ENCODE measurements at places on chromosomes 3 and 15. TPM values are rescaled to one million over a fixed set of nuclear protein-coding genes. Genes with fewer than 3 reads are reported as not detected.

DNA sequence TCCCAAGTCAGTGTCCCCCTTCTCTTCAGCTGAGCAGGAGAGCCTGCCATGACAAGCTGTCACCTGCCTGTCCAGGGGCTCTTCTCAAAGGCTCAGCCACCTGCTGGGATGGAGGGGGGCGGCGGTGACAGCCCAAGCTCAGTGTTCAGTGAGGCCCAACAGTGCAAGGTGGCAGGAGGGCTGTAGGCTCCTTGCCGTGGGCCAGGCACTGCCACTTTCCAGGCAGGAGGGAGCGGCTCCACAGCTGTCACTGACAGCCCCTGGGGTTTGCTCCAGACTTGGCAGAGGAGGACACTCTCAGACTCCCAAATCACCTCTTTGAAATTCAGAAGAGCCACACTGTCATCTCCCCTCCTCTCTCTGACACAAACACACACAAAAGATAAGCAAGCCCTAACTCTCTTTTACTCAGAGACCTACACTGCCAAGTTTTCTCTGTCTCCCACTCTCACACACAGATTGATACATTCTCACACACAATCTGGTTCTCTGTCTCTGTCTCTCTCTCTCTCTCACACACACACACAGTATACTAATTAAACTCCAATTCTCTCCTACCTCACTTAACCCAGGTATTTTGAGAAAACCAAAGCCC lies 443.3 kb downstream of the EPHB1 start:
- DNase-seq: no peak

Gene CD200R1
- total RNA-seq: under 0.01 TPM

- DNase-seq: peak; percentile 48
These were observed 1.7 kb downstream of the CLDN11 start for GRCh38 chr3:170420307-170420821.

- peak; percentile 68 for DNase-seq
These were observed 46.0 kb downstream of the UACA start for GRCh38 chr15:70717237-70717793.

GRCh38 chr3:184981071-184981470 lies 169.1 kb downstream of the VPS8 start:
- no peak for DNase-seq

DNA sequence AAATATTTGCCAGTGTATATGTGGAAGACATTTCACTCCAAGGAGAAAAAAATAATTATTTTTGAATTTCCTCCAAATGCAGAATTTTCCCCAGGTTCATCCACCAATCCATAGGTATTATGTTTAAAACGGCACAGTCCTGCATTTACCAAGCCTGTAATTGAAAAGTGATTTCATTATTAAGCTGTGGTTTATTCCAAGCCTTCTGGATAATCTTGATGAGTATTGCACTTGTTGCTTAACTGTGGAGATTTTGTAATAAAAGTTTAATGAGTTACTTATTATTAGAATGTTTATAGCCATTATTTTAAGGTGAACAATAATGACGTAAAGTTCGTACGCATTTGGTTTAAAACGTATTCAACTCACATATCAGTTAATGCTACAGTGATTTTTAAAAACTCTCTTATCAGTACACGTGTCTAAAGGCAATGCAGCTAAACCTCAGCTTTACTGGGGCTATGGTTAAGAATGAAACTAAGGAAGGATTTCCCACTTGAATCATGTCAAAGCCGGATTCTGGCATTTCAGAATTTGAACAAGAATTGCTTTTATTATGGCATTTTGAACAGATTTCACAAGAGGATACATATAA lies 283.9 kb downstream of the MECOM start:
- no peak for DNase-seq

Gene SHF
- 2.6 TPM for total RNA-seq

DNA sequence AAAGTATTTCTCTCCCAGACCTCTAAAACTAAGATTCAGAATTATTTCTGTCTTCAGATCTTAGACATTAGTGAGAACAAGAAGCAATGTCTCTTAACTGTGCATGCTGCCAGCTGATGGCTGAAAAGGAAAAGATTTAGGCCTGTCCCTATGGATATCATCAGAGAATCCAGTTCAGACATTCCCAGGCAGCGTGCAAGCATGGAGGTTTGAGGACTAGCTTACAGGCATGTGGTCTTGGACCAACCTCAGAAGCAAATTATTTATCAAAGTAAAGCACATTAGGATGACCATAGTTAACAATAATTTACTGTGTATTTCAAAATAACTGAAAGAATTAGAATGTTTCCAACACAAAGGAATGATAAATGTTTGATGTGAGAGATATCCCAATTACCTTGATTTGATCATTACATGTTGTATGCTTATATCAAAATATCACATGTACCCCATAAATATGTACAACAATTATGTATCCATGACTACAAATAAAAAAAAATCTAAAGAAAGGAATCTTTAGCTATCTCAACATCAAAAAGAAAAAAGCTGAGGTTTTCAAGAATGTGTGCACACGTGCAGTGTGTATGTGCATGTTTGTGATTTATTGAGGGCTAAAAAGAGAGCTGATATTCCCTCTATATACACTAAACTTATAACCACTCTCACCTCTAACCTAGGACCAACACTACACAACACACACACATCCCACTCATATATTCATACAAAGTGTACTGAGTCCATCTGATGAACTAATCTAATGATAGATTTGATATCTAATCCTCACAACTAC lies 108.9 kb upstream of the THBS1 start:
- peak; percentile 57 for DNase-seq

Gene RARB
- 21.6 TPM for total RNA-seq

DNA sequence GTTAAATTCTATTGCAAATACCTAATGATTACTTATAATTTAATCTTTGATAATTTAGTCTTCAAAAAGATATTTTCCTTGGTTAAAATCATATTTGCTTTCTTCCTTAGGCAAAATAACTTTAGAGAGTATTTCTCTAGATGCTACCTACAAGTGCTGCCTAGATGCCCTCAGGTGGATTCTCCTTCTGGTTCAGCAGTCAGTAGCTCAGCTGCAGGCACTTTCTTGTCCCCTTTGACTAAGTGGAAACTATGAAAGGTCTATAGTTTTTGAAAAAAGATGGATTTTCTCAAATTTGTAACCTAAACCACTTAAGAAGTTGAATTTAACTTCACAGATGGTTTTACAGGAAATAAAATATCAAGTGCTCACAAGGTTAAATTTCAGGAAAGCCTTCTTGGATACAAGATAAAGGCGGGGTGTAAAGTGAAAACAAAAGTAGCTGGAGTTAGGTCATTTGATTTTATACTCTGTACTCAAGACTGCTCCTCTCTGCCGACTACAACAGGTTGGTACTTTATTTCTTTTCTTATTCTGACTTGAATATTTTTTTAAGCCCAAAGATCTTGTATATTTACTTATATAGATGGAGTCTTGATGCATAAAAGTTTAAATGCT lies at the start of gene ACKR4:
Gene ACKR4, plus strand, starts transcription at position 455 of the 618 bp plus-strand sequence. CDS start 3,128 bp downstream, outside the sequence.
- no peak for DNase-seq

Gene CCR3
- total RNA-seq: not detected

Gene CCDC80
- total RNA-seq: 158 TPM

Gene SLC25A26
- 18.1 TPM for total RNA-seq

DNA sequence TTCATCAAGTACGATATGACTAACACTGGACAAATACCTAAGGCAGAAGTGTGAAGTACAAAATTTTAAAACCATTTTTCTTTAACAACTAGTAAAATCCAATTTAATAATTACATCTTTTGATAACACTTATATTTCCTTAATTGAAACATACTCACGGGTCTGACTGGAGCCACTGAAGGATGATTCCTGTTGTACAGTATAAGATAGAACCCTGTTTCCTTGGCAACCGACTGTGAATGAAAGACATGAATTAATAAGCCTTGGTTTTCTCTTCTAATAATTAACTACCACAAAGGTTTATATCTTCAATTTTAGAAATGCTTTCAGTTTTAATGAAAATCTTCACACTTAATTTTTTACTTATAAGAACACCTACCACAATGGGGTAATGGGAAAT lies 19.4 kb downstream of the DHX36 start:
- no peak for DNase-seq

- no peak for DNase-seq
These were observed 408.5 kb downstream of the MFSD1 start for GRCh38 chr3:159210336-159210735.

- DNase-seq: no peak
These were observed 2.5 kb downstream of the EPHB3 start for GRCh38 chr3:184563941-184564684.

GRCh38 chr3:138384976-138385375 lies 36.6 kb downstream of the MRAS start:
- no peak for DNase-seq

Gene SOX14
- not detected for total RNA-seq

GRCh38 chr3:196207833-196208607 lies 3.2 kb downstream of the ZDHHC19 start:
- DNase-seq: peak; percentile 26

DNA sequence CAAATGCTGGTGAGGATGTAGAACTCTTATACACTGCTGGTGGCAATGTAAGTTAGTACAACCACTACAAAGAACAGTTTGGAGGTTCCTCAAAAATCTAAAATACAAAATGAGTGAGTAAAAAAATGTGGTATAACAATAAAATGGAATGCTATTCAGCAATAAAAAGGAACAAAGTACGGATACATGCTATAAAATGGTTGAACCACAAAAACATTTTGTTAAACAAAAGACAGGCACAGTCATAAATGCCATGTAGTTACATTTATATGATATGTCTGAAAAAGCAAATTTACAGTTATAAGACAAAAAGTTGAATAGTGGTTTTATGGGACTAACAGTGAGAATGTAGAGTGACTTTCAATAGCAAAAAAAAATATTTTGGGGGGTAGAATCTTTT lies 285.8 kb downstream of the TBC1D5 start:
- no peak for DNase-seq

DNA sequence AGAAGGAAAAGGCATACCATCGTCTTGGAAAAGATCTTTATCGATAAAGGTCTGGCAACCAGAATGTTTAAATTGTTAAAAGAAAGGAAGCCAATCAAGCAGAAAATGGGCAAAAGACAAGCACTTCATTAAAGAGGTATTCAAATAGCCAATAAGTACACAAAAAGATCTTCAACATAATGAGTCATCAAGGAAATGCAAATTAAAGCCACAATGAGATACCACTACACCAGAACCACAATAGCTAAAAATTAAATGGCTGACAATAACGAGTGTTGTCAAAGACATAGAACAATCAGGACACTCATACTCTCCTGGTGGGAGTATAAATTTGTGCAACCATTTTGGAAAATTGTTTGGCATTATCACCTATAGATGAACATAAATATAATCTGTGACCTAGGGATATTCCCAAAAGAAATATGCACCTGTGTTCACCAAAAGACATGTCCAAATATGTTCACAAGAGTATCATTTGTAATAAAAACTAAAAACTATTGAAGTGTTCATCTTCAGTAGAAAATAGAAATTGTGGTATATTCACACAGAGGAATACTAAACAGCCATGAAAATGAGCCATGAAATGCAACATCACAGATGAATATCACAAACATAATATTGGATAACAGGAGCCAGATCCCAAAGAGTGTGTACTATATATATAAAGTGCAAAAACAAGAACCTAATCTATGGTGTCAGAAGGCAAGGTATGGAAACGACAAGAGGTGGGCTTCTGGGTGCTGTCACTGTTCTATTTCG lies 14.4 kb upstream of the BTBD1 start:
- no peak for DNase-seq

DNA sequence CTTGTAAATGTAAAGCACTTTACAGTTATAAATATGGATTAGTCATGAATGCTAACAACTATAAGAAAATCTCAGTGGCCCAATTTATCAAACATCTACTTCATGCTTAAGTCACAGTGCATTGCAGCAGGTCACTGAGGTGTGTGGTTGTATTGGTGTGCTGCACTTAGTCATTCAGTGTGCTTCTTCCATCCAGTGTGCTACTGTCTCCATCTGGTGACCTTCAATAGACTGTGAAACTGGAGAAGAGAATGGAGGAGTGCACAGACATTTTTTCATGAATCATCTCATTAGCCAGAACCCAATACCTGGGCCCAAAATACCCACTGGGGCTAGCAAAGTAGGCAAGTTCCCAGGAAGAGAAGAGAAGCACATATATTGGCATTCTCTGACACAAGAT lies 199.6 kb downstream of the SHOX2 start:
- peak; percentile 11 for DNase-seq

GRCh38 chr3:23320586-23321570 lies 117.8 kb downstream of the UBE2E2 start:
- DNase-seq: no peak

Gene ASTE1
- 7.3 TPM for total RNA-seq

Gene SLC28A2
- total RNA-seq: not detected

Gene SLC22A14
- 0.86 TPM for total RNA-seq

Gene MESP2
- total RNA-seq: 0.32 TPM

Gene STRA6
- 52.7 TPM for total RNA-seq

- no peak for DNase-seq
These were observed 30.9 kb upstream of the KCNMB3 start for GRCh38 chr3:179281825-179282224.

DNA sequence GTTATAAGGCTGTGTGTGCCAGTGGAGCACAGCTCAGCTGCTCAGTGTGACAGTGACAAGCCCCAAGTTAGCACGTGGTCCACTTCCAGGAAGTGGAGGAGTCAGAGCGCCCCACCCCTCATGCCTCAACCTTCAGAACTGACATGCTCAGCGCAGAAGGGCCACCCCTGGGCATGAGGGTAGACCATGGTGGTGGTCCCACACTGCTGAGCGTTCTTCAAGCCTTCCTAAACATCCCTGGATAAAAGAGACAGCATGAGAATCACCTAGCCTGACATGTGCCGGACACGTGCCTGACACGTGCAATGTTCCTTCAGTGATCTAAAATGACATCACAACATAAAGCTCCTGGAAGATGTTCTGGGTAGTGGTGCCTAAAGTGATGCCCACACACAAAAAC lies 16.8 kb downstream of the ATP10A start:
- no peak for DNase-seq

Gene REC114
- total RNA-seq: not detected

DNA sequence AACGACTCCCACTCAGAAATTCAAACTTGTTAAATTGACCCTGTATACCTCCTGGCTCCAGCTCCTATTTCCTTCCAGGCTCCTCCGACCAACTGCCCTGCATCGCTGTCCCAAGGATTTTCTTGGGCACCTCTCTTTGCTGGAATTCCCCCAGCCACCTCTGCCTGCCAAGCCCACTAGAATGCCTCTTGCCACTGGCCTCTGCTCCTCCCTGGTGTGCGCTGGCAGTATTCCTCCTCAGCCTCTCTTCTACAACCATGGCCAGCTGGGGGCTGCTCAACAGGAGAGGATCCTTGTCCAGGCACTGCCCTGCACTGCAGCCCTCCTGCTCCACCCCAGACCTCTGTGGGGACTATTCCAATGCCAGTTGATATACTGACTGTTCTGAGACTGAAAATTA lies 7.4 kb downstream of the WNT7A start:
- no peak for DNase-seq

Gene NLGN1
- total RNA-seq: 18.1 TPM

- no peak for DNase-seq
These were observed 20.6 kb downstream of the LRRK1 start for GRCh38 chr15:100939791-100940190.

Gene NAA80
- 5.8 TPM for total RNA-seq

Data from fibroblast of villous mesenchyme (primary cell).